ENCODE measurements at places on chromosomes 16 and 17.

DNA sequence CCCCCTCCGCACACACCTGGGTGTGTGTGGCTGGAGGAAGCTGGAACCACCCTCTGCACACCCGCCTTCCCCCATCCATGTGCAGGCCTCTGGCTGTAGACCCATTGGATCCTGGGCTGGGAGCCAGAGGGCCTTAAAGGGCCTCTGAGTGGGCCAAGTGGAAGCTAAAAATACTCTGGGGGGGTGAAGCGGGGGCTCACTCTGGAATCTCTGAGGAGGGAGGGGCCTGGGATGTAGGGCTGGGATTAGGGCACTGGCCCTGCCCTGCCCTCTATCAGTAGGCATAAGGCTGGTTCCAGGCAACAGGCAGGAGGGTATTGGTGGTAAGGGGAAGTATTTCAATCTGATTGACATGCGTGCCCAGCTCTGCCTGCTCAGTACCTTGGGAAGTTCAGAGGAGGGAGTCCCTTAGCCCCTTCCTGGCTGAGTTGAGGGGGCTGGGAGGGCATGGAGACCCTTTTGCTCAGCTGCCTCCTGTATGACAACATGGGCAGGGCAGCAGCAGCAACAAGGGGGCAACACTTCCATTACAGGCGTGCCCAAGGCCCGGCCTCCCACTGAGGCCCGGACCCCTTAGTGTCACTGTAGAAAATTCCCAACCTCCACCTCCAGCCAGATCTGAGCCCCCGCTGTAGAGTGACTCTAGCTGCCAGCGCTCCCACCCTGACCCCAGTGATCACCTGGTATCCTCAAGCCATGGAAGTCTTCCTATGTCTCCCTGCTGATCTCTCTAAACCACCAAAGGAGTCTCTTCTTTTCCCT is 5.2 kb downstream of the ITGA3 start:
- no peaks in the 10 kb centered on the region for H3K27me3 ChIP-seq
- peaks cover 7% of the 10 kb centered on the region for H3K4me1 ChIP-seq
- H3K4me3 ChIP-seq = no peak overlapping the region
- no peaks in the 10 kb centered on the region for H3K36me3 ChIP-seq
- DNase-seq = no peak

DNA sequence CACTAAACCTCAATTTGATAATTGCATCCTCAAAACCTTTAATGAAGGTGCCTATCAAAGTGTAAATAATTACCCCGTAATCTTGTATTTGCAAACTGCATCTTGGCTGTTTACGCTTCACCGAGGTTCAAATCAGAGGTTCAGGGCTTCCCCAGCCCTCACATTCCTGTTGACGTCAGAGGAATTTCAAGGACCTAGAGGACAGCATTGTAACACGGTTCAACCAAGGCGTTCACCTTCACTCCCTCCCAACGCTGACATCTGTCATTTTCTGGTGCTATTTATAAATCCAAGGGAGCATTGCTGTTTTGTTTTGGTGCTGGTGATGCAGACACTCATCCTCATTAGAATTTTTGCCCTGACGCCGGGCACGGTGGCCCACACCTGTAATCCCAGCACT is 691.6 kb upstream of the RBFOX1 start:
- H3K27ac ChIP-seq = no peak overlapping the region
- peaks cover 8% of the 10 kb centered on the region for H3K4me1 ChIP-seq
- no peaks in the 10 kb centered on the region for H3K36me3 ChIP-seq
- peaks cover 9% of the 10 kb centered on the region for H3K27me3 ChIP-seq

GRCh38 chr17:14748036-14748710 is 447.3 kb downstream of the HS3ST3B1 start:
- no peaks in the 10 kb centered on the region for H3K4me1 ChIP-seq
- H3K27me3 ChIP-seq = no peaks in the 10 kb centered on the region
- H3K36me3 ChIP-seq = no peaks in the 10 kb centered on the region
- no peak overlapping the region for H3K27ac ChIP-seq

DNA sequence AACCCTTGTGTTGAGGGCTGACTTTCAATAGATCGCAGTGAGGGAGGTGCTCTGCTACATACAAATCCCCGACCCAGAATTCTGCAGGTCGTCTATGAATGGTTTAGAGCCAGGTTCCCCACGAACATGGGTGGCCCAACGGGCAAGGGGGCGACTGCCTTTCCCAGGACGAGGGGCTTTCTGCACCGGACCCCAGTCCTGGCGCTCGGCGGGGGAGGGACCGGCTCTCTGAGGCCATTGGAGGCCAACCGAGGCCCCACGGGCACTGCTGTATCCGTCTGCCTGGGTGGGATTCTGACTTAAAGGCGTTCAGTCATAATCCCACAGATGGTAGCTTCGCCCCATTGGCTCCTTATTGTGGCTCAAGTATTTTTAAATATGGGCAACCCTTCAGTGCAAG is 21.2 kb downstream of the SEC14L1 start:
- no peak overlapping the region for H3K27ac ChIP-seq
- H3K36me3 ChIP-seq = peaks cover 15% of the 10 kb centered on the region
- H3K4me3 ChIP-seq = no peak overlapping the region
- no peak for DNase-seq

DNA sequence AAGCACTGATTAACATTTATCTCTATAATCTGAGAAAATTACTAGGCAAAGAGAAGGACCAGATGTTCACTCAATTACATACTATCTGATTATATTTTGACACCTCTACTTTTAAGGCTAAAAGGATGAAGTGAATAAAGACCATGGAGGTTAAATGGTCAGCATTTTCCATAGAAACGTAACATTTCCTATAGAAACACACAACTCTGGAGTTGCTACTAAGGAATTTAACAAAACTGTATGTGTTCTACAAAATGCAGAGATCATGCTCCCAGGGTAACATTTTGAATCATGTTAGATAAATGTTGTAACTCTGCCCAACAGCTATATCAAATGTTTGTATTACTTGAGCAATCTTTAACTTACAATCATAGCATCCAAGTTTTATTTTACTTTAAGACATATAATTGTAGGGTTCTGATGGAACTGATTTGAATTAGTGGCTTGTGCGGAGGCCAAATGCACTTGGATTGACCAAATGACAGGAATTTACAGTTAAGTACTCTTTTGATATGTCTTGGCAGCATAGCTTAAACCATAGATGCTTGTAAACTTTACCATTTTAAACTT is 97.7 kb downstream of the RPGRIP1L start:
- no peak overlapping the region for H3K4me3 ChIP-seq
- no peaks in the 10 kb centered on the region for H3K4me1 ChIP-seq
- no peak overlapping the region for H3K27ac ChIP-seq

DNA sequence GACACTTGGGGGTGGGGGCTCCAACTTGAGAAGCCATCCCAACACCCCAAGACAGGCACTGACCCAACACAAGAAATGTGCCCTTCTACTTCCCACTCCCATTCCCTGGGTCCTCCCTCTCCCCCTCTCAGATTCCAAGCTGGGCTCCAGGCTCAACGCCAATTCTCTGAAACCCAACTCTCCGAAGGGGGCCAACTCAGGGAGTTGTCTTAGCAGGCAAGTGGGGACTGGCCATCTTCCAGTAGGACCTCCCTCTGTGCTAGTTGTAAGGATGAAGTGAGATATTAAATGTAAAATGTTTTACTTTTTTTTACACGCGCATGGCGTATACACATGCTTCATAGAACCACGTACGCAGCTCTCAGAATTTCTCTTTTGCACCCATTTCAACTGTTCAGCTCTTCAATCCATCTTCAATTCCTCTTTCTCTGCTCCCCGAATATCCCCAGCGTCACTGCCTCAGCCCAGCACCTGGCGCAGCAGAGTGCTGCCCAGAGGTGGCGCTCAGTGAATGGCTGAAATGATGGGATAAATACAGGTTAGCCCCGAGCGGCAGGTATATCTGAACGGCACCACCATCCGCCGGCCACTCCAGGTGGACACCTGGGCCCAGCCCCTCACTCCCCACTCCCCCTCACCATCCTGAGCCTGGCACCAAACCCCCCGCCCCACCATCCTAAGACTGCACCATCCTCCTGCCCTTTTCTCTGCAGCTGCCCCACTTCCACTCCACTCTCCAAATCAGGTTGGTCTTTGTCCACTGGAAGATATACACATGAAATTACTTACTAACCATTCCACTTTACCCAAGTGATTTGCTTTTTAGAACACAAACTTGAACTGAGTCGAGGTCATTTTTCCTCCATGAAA is 43.9 kb upstream of the TNRC6C start:
- DNase-seq = no peak
- H3K4me3 ChIP-seq = no peak overlapping the region
- H3K4me1 ChIP-seq = peaks cover 13% of the 10 kb centered on the region
- H3K27ac ChIP-seq = no peak overlapping the region

Measured in activated CD4-positive, alpha-beta memory T cell treated with anti-CD3 and anti-CD28 coated beads for 36 hours (primary cell).